Stimulated activated CD8-positive, alpha-beta memory T cell treated with anti-CD3 and anti-CD28 coated beads, Interleukin-15, amount 100 ng/mL, for 48 hours (primary cell): ENCODE measurements at places on chromosomes 7 and 10.

DNA sequence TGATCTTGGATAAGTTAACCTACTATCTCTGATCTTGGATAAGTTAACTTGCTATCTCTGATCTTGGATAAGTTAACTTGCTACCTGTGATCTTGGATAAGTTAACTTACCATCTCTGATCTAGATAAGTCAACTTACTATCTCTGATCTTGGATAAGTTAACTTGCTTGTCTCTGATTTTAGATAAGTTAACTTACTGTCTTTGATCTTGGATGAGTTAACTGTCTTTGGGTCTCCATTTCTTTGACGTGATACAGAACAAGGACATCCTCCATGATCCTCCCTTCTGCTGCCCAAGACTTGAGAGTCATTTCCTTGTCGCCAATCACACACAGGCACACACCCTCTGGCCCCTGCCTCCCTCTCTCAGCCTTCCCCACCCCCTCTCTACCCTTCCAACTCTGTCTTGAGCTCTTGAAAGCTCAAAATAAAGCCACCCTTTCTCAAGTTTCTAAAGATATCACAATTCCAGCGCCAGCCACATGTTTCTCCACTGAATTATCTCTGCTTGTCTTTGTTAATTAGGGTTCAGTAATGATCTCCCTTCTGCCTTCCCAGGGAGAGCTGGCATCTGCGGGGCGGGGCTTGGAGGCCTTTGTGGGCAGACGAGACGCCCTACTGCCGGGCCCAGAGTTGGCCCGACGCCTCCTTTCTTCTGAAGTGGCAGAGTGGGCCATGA is 85.1 kb upstream of the GTF2I start:
- no peak for DNase-seq

DNA sequence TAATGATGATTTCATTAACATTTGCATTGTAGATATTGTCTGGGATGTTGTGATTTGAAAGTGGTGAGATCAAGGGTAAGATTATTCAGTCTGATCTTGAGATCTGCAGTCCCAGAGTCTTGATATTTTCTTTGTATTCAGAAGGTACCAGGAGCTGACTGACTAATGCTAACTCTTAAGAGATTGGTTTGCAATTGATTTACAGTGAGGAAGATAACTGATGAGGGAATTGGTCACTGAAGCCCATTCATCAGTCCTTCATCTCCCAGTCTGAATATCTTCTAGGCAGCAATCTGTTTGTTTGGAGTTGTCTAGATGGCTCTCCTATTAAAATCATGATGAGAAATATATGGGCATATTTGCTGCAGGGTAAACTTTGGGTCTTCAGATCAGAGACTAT is 473.7 kb downstream of the ARL4A start:
- DNase-seq: no peak

DNA sequence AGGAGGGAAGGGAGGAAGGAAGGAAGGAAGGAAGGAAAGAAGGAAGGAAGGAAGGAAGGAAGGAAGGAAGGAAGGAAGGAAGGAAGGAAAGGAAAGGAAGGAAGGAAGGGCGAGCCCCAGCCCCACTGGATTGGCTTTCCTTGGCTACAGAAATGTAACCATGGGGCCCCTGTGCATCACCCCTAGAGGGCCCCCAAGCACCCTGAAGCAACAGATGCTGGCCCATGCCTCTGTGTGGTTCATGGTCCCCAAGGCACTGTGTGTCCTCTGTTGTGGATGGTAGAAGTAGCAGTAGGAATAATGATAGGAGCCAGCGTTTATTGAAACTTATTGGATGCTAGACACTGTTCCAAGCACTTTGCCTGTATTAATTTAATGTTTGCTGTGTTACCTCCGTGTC is 116.6 kb upstream of the MACROH2A2 start:
- no peak for DNase-seq

- DNase-seq: no peak
These were observed 61.0 kb downstream of the ARHGAP12 start for GRCh38 chr10:31867646-31868045.

DNA sequence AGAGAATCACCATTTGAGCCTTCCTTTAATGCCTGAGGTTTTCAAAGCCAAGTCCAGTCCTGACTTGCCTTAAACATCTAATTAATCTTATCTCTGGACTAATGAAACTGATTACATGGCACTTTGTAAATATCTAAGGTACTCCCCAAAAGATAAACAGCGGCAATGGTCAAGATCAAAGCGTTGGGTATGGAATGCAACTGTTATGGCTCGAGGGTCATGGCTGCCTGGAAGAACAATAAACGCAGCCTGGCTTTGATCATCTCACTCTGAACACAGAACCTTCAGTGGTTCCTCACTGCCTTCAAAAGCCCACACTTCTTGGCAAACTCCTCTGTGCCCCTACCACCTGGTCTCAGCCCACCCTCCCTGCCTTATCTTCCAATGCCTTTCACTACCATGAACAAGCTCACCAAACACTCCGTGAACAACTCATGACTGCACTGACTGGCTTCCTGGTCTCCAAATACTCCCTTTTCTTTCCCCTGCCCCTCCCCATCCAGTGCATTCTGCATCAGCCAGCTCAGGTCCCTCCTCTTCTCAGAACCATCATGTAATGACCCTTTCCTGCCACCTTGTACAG is 150.2 kb upstream of the NFE2L3 start:
- no peak for DNase-seq

DNA sequence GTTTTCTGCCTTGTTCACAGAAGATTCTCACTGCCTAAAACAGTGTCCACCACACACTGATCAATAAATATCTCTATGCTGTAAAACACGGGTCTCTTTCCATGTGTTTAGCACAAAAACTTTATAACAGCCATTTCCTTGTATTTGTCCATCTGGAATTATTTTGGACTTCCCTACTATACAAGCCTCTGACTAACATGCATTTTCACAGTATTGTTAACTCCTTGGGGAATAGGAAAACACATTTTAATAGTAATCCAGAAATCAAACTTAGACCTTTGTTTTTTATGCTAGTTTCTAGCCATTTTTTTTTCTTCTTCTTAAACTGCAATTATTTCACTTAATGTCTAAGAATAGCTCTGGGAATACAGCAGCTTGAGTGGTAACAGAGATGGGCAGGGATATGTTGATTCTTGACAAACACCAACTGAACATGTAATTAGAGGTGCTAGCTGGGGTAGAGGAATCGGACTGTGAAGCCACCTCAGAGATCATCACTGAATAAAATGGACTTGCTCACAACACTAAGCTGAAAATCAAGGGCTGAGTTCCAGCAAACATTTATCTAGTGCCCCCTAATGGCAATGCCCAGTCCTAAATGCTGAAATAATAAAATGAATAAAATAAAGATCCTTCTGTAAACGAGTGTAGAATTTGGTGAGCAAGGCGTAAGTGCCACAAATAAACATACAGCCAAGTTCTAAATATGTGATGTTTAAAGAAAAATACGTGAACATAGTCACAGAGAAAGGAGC is 593.1 kb downstream of the SORCS1 start:
- no peak for DNase-seq

- no peak for DNase-seq
These were observed 342.4 kb downstream of the BBS9 start for GRCh38 chr7:33471636-33472242.

- no peak for DNase-seq
These were observed 22.5 kb downstream of the DRGX start for GRCh38 chr10:49373361-49373760.
